Activated CD4-positive, alpha-beta T cell treated with anti-CD3 and anti-CD28 coated beads for 4 hours (primary cell): ENCODE measurements at places on chromosomes 16 and 17.

GRCh38 chr17:27760069-27760885, 40.1 kb downstream of the NOS2 start:
- peak; percentile 71 for DNase-seq

- no peak for DNase-seq
These were observed 64.6 kb downstream of the CYTH1 start for GRCh38 chr17:78717431-78717980.

DNA sequence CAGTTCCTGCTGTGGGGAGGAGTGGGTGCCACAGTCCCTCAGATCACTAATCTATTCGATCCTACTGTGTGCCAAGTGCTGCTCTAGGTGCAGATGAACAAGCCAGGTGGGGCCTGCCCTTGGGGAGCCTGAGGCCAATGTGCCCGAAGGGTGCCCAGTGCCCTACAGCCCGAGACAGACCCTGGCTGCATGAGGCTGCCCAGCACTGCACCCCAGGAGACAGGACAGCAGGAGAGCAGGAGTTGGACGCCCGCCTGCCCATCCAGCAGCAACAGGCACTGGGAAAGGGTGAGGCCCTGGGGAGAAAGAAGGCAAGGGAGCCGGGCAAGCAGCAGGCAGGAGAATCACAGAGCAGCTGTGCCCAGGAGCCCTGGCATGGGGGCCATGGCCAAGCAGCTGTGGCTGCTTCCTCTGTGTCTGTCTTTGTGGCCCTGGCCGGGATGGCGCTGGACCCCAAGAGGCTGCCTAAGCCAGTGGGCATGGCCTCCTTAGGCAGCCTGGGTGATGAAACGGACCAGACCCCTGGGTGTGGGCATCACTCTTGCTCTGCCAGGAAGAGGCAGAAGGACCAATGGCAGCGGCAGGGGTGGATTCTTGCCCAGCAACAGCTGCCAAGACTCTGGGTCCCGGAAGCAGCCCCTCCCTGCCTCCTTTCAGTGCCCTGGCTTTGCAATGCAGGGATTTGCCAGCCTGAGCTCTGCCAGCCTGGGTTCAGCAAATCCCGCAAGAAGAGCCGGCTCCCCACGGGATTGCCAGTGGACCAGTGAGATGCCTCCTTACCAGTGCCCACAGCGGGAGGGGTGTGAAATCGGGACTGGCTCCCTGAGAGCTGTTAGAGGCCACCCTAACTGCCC, 179.6 kb upstream of the TNRC6C start:
- no peak for DNase-seq

- no peak for DNase-seq
These were observed 1.4 kb downstream of the TLCD1 start for GRCh38 chr17:28724500-28725165.

GRCh38 chr17:42456223-42457106, 2.2 kb upstream of the ATP6V0A1 start:
- no peak for DNase-seq

GRCh38 chr17:74643826-74644225, 20.3 kb upstream of the CD300E start:
- no peak for DNase-seq

DNA sequence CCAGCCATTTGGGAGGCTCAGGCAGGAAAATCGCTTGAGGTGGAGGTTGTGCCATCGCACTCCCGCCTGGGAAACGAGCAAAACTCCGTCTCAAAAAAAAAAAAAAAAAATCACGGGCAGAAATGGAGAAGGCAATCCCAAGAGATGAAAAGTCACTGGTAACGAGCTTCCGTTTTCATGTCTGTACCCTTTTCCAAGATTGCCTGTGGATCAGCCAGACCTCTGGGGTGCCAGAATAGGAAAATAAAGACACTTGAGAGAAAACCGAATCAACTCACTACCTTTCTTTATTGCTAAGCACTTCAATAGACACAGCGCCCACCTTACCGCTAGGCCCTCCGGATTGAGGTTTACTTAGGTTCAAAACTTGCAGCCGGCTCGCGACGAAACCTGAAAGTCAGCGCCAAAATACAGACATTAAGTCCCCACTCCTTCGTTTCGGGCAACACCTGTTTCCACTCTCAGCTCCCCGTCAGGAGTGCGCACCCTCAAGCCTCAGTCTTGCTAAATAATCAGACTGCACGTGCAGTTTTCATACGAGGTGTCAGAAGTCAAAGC, 970 bp upstream of the TRAF7 start:
- DNase-seq: no peak

DNA sequence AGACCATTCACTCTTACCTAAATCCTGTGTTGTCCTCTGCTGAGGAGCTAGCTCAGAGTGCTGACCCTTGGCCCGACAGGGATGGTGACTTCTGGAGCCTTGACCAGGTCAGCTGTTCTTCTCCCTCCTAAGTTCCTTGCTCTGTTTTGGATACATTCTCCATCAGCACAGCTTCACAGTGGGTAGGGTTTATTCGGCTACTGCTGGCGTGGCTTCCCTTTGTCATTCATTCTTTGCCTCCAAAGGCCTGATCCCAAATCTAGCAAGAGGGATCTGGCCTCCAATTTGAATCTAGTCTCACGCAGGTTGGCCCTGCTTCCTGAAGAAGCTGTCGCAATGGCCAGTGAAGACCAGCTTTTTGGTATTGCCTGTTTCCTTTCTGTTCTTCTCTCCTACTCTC, 116.6 kb downstream of the SHISA9 start:
- DNase-seq: no peak

- no peak for DNase-seq
These were observed 4.0 kb downstream of the VAT1 start for GRCh38 chr17:43018008-43018853.

DNA sequence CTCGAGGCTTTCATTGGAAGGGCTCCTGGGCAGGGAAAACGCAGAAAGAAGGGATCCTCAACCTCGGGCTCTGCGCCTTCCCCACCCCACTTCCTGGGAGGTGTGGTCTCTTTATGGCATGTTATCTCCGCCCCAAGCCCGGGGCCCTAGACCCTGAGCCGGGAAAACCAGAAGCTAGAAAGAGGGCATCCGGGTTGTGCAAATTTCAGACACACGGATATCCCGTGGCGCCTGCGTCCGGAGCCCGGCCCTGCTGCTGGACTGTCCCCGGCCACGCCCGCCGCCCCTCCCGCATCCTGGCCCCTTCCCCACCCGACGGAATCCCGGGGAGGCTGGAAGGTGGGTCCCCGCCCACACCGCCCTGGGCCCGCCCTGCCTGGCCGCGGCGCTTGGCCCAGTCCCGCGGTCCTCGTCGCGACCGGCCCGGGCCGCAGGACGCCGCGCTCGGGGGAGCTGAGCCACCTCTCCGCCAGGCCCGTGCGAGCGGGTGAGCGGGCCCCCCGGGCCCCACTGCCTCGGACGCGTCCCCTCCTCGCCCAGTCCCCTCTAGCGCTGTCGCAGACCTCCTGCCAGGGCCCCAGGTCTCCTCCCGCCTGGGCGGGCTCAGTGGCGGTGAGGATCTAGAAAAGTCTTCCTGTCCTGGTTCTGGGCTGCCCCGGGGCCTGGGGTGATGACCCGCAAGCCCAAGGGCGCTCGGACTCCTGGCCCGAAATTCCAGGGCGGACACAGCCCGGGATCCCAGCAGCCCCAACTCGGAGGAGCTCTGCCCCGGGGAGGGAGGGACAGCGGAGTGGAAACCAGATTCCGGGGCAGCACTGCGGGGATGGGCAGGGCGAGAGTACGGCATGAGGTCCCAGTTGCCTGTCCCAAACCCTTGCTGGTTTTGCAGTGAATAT, at the start of gene SLC16A5:
SLC16A5 (plus strand) TSS at position 397 of the 896 bp plus-strand sequence. CDS start 5,683 bp downstream, outside the sequence.
- peak; percentile 27 for DNase-seq

GRCh38 chr17:17018021-17018441, 24.2 kb upstream of the MPRIP start:
- no peak for DNase-seq

GRCh38 chr16:70701998-70702397, 16.1 kb upstream of the MTSS2 start:
- no peak for DNase-seq

DNA sequence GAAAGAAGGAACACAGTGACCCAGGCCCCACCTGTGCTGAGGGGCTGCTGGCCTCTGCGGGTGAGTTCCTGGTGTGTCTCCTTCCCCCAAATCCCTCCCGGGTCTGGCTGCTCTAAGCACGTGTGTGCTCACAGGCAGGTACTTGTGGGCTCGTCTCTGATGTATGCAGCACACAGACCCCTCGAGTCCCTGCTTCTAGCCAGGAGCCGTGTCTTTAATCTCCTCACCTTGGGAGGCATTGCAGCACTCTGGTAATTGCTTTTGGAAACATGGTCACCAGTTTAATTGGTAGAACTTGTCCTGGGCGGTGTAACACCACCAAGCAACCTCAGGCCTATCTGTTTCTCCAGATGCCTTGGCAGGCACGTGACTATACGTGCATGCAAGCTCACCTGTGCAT, 8.8 kb upstream of the RPL38 start:
- DNase-seq: no peak

GRCh38 chr17:35898283-35899070, 18.3 kb upstream of the CCL5 start:
- DNase-seq: peak; percentile 32

GRCh38 chr16:85193115-85193493, 80.8 kb upstream of the CIBAR2 start:
- DNase-seq: no peak

- no peak for DNase-seq
These were observed 4.2 kb downstream of the IRX3 start for GRCh38 chr16:54282202-54282927.

DNA sequence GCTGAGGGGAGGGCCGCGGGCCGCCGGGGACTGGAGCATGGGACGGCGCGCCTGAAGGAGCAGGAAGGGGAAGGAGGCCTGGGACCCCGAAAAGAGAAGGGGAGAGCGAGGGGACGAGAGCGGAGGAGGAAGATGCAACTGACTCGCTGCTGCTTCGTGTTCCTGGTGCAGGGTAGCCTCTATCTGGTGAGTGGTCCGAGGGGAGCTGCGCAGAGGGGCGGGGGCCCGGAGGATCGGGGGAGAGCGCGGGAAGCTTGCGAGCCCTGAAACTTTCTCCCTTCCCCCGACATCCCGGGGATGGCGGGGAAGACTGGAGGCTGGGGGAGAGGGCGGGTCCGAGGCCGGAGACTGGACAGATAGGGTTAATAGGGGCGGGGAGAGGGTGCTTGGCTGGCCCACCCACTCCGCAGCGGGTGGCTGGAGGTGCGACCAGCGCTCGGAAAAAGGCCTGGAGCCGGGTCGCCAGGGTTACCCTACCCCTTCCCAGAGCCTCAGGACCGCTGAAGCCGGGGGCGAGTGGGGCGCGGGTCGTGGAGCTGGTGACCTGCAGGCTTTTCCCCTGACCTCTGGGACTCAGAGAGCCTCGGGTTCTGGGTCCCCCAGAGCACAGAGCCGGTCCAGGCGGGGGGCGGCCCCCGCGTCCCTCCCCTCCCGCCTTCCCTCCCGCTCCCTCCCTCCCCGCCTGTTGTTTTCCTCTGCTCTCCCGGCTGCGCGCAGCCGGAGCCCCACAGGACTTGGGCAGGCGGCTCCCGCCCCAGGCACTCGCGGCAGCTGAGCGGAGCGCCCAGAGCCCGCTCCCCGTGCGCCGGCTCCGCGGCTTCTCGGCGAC, 631 bp downstream of the NXPH3 start:
- DNase-seq: no peak

DNA sequence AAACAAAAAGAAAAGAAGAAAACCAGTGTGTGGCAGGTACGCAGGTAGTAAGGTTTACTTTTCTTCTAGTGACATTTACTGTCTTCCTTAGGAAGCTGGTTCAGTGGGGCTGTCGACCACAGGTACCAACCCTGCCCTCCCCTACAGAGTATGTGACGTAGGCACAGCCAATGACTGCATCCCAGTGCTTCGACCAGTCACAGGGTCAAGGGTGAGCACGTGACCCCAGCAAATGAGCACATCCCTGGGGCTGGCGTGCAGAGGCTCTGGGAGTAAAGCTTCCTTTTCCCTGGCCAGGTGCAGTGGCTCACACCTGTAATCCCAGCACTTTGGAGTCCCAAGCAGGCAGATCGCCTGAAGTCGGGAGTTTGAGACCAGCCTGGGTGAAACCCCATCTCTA, 38.9 kb upstream of the PLCG2 start:
- DNase-seq: no peak

DNA sequence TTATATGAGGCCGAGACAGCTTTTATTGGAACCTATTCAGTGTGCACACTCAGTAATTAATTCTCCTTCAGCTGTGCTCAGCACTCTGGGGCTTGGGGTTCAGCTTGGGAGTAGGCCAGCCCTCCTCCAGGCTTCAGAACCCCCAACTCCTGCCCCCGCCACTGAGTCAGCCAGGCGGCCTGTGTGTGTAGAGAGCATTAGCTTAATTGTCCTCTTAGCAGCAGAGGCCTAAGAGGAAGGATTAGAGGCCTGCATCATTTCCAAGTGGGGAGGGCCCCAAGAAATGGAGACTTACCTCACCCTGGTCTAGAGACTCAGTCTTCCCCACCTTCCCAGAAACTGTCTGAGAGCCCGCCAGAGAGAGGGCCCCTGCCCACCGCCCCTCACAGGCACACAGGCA, 772 bp downstream of the PRSS53 start:
- no peak for DNase-seq

DNA sequence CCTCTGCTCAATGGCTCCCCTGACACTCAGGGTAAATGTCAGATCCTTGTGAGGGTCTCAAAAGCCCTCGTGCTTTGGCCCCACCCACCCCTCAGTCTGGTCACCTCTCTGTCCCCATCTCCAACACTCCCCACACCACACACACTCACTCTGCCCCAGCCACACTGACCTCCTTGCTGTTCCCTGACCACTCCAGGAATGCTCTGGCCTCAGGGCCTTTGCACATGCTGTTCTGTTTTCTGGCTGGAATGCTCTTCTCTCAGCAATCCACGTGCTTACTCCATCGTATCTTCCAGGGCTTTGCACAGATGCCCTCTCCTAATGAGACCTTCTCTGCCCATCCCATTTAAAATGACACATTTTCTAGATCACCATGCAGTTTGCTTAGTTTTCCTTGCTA, 28.2 kb downstream of the GAS7 start:
- no peak for DNase-seq

DNA sequence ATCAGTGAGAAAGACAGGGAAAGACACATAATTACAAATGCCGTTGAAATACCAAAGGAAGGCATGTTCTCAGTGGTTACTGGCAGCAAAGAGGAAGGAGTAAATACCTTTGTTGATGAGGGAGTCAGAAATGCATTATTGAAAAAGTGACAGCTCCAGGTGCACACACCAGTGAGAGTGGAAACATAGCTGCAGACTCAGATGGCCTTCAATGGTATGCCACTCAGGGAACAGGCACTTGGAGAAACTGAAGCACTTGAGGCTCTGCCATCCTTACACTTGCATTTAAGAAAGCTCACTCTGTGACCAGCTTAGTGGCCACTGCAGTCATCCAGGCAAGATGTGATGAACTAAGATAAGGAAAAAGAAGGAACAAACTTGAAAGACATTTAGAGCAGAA, 29.9 kb downstream of the NOG start:
- DNase-seq: no peak

- no peak for DNase-seq
These were observed 9.5 kb downstream of the SLC6A4 start for GRCh38 chr17:30225919-30226553.

DNA sequence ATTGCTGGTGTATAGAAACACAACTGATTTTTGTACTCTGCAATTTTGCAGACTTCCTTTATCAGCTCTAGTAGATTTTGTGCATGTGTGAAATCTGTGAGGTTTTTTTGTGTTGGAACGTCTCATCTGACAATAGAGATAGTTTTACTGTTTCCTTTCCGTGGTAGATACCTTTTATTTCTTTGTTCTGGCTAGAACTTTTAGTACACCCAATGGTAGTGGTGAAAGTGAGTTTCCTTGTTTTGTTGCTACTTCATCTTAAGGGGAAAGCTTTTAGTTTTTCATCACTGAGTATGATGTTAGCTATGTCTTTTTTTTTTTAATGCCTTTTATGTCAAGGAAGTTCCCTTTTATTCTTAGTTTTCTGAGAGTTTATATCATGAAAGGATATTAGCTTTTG, 118.1 kb downstream of the OR1D5 start:
- DNase-seq: no peak

GRCh38 chr17:14203388-14203787, 33.3 kb downstream of the CDRT15 start:
- DNase-seq: peak; percentile 16
